ENCODE measurements at places on chromosomes 4 and X.

DNA sequence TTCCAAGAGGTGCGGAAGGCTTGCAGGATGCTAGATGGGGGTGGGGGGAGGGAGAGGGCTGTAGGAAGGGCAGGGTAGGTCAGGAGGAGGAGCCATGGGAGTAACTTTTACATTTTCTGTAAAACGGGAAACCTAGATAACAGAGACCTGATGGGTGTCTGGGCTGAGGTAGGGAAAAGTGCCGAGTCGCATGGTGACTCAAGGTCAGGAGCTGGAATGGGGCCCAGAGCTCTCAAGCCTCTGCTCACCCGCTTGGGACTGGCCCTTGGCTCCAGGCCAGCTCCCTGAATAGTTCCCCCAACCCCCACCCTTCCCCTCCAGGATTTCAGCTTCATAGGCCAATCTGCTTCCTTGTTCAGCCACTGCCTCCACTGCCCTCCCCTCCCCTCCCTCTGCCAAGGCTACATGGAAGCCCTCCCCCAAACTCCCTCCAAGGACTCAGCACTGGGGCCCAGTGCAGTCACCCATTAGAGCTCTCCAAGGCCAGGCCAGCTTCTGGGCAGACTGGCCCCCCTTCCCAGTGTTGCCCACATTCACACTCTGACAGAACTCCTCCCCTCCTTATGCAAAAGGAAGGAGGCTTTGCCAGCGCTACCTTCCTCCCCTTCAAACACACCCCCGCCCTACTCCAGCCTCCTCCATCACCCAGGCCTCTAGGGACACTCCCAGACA lies 43.6 kb downstream of the TSC22D3 start:
- DNase-seq: no peak

GRCh38 chr4:52103319-52103718 lies 52.2 kb downstream of the SPATA18 start:
- DNase-seq: no peak

- no peak for DNase-seq
These were observed 401.8 kb upstream of the RPS6KA3 start for GRCh38 chrX:20668550-20668949.

DNA sequence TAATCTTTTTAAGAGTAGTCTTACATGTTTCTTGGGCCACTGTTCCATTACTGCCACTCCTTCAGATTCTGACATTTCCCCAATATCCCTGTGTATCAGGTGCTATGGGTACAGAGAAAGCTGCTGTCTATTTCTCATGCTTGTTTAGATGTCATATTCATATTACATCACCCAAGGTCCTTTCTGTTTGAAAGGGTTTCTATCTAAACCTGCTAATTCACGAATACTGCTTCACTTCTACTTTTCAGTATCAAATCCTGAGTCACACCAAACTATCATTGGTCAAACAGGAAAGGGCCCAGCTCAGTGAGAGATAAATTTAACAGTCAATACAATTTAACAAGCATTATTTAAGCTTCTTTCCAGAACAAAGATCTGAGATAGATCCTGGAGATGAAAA lies 241.4 kb downstream of the UGT8 start:
- no peak for DNase-seq

- DNase-seq: no peak
These were observed 594.6 kb downstream of the IL15 start for GRCh38 chr4:142230991-142231390.

DNA sequence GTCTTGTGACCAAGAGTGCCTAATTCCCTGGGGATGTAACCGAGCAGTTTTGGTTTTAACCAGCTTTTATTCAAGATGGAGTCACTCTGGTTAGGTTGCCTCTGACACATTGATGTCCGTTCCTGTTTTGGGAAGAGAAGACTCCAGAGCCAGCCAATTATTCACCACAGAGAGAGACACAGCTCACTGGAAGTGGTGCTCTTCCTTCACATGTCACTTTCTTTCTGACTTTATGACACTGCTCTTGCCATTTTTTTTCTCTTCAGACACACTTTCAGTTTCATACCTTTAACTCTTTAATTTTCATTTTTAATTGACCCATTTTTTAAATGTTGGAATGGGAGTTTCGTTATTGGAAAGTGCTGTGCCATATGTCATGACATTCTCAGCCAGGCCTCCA lies 418.4 kb upstream of the FSTL5 start:
- DNase-seq: no peak

DNA sequence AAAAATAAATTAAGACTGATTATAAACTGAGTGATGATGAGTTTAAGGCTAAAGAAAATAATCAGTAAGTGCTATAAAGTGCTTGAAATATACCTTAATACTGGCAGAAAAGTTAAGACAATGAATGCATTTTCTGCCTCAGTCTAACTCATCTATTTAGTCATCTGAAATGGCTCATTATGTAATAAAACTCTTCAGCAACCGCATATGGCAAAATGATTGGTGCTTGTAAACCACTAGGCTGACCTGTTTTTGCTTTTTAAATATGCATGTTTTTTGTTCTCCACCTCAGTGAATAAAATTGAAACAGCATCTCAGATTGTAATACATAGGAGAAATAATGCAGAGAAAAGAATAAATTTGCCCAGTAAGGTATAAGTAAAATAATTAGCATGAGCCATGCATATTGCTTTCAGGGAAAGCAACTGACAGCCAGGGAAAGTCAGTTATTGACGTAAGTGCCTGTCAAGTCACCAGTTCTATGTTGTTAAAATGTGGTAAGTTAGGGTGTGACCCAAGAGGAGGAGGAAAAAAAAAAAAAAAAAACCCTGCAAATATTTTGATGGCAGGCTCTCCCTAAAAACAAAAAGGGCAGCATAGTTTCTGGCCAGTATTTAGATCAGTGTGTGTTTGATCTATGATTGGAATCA lies 167.5 kb downstream of the PALLD start:
- DNase-seq: no peak

- no peak for DNase-seq
These were observed 5.0 kb downstream of the AWAT2 start for GRCh38 chrX:70044541-70045245.
